ENCODE measurements at places on chromosomes 2 and 18. TPM values are rescaled to one million over a fixed set of nuclear protein-coding genes. Genes with fewer than 3 reads are reported as not detected.

GRCh38 chr18:27144672-27145071 lies 40.4 kb downstream of the CHST9 start:
- no peak for DNase-seq

DNA sequence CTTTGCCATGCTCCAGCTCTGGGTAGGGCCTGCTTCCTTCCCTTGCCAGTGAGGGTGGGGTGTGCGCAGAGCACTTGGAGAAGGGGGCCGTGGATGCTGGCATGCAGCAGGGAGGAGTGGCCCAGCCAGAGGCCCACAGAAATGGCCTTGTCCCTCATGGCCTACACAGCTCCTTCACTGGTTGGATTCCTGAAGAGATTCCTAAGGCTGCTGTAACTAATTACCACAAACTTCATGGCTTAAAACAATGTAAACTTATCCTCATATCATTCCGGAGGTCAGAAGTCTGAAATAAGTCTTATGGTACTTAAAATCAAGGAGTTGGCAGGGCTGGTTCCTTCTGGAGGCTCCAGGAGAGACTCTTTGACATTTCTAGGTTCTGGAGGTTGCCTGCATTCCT lies 195.2 kb downstream of the GLI2 start:
- DNase-seq, result peak; percentile 47

GRCh38 chr2:179898873-179899272 lies 37.5 kb upstream of the ZNF385B start:
- DNase-seq, result peak; percentile 2

Gene DPP10
- total RNA-seq, result 1.3 TPM
